ENCODE measurements at places on chromosomes 13 and 19. TPM values are rescaled to one million over a fixed set of nuclear protein-coding genes. Genes with fewer than 3 reads are reported as not detected.

Gene CEACAM20
- 0.08 TPM for total RNA-seq

Gene WDR87
- not detected for total RNA-seq

Gene MED4
- 42.6 TPM for total RNA-seq

Gene IFNL2
- not detected for total RNA-seq

Gene OLFM4
- total RNA-seq, result not detected

Gene PIBF1
- total RNA-seq, result 4.0 TPM

Gene VSTM1
- 0.50 TPM for total RNA-seq

Gene MAMSTR
- 0.47 TPM for total RNA-seq

Gene UBE2L5
- total RNA-seq, result not detected

Gene NLRP5
- total RNA-seq, result not detected

Gene PRR19
- total RNA-seq, result 4.7 TPM

Gene ZNF90
- total RNA-seq, result not detected

Gene KATNAL1
- total RNA-seq, result 4.4 TPM

Gene SIAH3
- total RNA-seq, result not detected

Gene ADGRE3
- total RNA-seq, result not detected

Gene GNA15
- total RNA-seq, result 0.07 TPM

Gene RELB
- total RNA-seq, result 57.8 TPM

Gene USHBP1
- not detected for total RNA-seq

Gene NALCN
- total RNA-seq, result 4.8 TPM

Gene ZIC2
- 9.4 TPM for total RNA-seq

Gene C1QTNF9B
- not detected for total RNA-seq

Gene C19orf81
- 11.5 TPM for total RNA-seq

Gene BRCA2
- total RNA-seq, result 3.0 TPM

Gene OR7A5
- not detected for total RNA-seq

Gene CEACAM3
- total RNA-seq, result not detected

Gene GZMM
- total RNA-seq, result 0.25 TPM

Gene LCP1
- total RNA-seq, result 0.14 TPM

Gene CA11
- total RNA-seq, result 11.1 TPM

Gene CC2D1A
- total RNA-seq, result 8.6 TPM

Gene ZNF729
- not detected for total RNA-seq

Gene MTMR6
- 9.8 TPM for total RNA-seq

Gene MYH14
- 5.5 TPM for total RNA-seq

Gene UBL5
- total RNA-seq, result 421 TPM

Gene GADD45B
- 50.6 TPM for total RNA-seq

Gene HIPK4
- total RNA-seq, result 0.29 TPM

Gene COG3
- total RNA-seq, result 12.6 TPM

Gene F7
- 0.15 TPM for total RNA-seq

Gene CYP2S1
- total RNA-seq, result 26.9 TPM

Gene ZNF844
- not detected for total RNA-seq

Data from A549 treated with CORT108297 at 1 μM for 4 hours (cell line).